ENCODE measurements at places on chromosomes 12 and 14.

DNA sequence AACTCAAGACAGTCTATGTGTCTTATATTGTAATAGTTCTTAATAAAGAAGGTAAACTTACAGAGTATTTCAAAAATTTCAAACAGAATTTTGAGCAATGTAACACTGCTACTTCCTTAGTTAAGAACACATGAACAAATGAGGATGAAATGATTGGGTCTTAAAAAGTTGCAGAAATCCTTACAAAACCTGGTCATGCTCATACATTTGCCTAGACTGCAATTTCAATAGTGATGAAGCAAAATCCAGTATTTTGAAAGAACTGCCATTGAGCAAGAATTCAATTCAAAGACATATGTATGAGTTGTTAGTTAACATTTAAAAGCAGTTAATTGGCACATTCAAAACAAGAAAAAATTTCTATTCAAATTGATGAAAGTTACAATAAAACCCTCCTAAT lies 17.8 kb upstream of the HIF1A start:
- DNase-seq: no peak

- no peak for DNase-seq
Observed at GRCh38 chr12:6960593-6961277, 9.6 kb downstream of the PTPN6 start.

GRCh38 chr14:81398196-81398891 lies 1.8 kb downstream of the STON2 start:
- DNase-seq: no peak

DNA sequence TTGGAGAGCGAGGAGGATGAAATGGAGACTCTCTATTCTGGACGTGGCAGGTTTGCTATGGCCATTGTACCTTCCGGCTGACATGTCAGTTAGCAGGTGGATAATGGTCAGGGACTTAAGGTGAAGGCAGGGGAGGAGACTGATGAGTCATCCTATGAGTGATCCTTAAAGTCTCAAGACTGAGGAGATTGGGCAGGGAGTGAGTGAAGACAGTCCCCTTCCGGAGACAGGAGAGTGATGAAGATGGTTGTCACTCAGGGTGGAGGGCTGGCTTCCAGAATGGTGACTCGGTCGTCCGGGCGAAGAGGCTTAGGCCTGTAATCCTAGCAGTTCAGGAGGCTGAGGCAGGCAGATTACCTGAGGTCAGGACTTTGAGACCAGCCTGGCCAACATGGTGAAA lies 49.8 kb upstream of the CCDC63 start:
- no peak for DNase-seq

DNA sequence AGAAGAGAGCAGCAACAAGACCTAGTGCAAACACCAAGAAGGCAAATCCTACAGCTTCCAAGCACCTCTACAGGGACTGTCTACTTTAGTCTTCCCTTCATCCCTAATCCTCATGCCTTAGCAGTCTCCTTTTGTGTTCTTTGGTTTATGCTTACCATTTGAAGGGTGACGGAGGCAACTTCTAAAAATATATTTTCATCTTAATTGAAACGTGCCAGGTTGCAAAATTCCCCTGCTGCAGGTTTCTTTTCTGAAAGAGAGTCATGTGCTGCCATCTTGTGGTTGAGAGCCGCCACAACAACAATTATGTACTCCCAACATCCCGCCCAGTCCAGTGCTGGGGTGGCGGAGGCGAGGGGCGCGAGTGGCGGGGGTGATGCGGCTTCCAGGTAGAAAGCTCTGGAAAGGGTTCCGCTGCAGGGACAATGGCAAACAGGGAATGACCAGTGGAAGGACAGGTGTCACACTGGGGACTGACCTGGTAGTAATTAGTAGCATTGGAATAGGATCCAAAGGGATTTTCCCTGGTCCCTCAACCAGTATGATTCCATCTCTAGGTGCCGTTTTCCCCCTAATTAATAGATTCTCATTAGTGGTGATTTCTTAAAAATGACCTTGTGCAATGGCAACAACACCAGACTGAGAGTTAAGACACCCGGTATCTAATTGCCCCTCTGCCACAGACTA lies 80.3 kb upstream of the GNG2 start:
- DNase-seq: no peak

- peak; percentile 65 for DNase-seq
Observed at GRCh38 chr12:39443081-39443928, at the start of gene KIF21A. Gene KIF21A (minus strand): TSS chr12:39443120. CDS start chr12:39442970, 150 bp downstream.

GRCh38 chr12:124568431-124569374 lies 1.3 kb upstream of the NCOR2 start:
- peak; percentile 51 for DNase-seq

GRCh38 chr12:131776237-131776889 lies 51.8 kb upstream of the MMP17 start:
- DNase-seq: no peak

DNA sequence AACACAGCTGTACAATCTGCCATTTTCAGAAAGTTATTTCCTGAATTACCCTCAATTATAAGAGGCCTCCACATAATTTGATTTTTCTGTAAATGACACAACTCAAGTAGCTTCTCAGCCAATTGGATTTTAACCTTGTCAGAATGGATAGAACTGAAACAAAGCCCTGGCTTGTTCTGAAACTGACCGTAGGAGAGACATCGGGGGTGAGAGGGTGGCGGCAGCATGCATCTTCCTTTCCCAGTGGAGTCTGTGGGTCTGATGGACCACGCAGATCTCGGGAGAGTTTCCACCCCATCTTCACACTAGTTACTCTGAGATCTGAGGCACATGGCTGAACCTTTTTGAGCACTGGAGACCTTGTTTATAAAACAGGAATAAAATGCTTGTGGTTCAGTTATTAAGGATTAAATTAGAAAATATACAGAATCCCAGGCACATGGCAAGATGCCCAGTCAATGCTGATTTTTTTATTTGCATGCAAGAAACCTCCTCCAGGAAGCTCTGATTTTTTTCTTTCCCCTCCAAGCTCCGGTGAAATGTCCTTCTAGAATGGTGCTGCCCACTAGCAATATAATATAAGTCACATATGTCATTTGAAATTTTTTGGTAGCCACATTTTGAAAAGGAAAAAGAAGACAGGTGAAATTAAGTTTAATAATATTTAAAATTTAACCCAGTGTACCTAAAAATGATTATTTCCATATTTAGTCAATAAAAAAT lies 153.9 kb downstream of the CHST11 start:
- DNase-seq: no peak

- DNase-seq: no peak
Observed at GRCh38 chr12:95790033-95790916, at the start of gene NTN4. Gene NTN4 (minus strand): TSS chr12:95790764. CDS start chr12:95790309, 455 bp downstream.

DNA sequence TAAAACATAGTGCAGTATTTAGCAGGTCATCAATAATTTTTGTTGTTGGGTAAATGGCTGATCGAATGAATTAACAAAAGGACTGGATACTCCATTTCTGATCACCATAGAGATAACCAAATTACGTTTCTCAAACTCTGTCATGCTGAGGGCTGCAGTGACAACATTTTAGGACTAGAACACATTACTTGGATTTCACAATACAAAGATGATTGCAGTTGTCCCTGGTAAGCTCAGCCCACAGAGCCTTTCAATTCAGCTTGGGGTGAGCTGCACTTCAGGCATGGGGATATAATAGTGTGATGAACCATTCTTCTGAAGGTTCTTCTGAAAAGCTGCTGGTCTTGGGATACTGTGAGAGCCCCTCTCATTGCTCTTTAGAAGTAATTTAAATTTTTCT lies 74.3 kb downstream of the FAR2 start:
- DNase-seq: no peak

DNA sequence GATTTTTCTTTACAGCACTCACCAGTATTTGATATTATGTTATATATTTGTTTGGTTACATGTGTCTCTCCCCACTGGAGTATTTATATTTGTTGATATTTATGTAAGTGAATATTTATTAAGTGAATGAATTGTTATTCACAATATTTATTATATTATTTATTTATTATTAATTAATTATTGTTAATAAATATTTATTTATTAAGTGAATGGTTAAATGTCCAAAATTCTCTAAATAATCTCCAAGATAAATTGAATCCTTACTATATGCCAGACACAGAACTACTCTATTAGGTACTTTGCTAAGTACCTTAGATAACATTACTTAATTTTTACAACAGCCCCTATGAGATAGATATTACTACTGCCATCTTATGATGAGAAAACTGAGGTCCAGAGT lies 10.2 kb upstream of the CRY1 start:
- DNase-seq: no peak

GRCh38 chr12:71164166-71164565 lies 6.4 kb upstream of the TSPAN8 start:
- no peak for DNase-seq

- DNase-seq: no peak
Observed at GRCh38 chr12:69331519-69331908, 16.7 kb upstream of the LYZ start.

- DNase-seq: no peak
Observed at GRCh38 chr12:74250891-74251290, 286.7 kb upstream of the ATXN7L3B start.

- DNase-seq: no peak
Observed at GRCh38 chr12:125503128-125503527, 437.9 kb downstream of the AACS start.

GRCh38 chr14:101035466-101036225 lies 132.1 kb upstream of the RTL1 start:
- DNase-seq: no peak

GRCh38 chr14:94771158-94771905 lies 1.4 kb upstream of the GSC start:
- DNase-seq: no peak

DNA sequence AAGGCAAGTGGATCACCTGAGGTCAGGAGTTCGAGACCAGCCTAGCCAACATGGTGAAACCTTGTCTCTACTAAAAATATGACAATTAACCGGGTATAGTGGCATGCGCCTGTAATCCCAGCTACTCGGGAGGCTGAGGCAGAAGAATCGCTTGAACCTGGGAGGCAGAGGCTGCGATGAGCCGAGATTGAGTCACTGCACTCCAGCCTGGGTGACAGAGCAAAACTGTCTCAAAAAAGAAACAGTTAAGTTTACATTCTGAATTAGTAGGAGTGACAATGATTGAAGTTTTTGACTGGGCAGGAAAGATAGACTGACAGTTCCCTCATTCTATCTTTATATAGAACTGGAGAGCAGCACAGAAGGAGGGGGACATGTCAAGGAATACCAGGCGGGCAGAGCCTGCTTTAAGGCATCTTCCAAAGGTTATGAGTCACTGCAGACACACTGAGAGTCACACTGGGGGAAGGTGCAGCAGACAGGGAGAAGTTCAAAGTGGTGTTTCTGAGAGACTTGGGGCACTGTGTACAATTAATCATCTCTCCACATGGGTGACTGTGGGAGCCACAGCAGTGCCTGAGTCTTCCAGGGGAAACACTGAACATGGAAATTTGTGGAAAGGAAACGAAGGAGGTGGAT lies 42.8 kb upstream of the RNASE3 start:
- DNase-seq: no peak

DNA sequence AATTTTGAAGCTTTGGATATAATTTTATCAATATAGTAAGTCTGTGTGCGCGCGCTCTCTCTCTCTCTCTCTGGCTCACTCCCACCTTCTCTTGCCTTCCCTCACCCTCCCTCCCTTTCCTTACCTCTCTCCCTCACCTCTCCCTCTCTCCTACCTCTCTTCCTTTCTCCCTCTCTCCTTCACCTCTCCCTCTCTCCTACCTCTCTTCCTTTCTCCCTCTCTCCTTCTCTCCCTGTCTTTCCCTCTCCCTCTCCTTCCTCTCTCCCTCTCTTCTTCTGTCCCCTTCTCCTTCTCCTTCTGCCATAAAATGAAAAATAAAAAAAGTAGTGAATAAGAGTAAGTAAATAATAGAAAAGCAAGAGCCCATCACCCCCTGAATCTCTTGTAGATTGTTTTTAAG lies 9.0 kb upstream of the NUDT4 start:
- DNase-seq: no peak

- peak; percentile 79 for DNase-seq
Observed at GRCh38 chr12:14714437-14714836, 18.0 kb upstream of the GUCY2C start.

GRCh38 chr12:57889500-57889989 lies 43.0 kb upstream of the CTDSP2 start:
- no peak for DNase-seq

GRCh38 chr12:127126260-127126628 lies 1140.7 kb upstream of the TMEM132C start:
- DNase-seq: no peak

- no peak for DNase-seq
Observed at GRCh38 chr12:112904571-112904970, 2.2 kb upstream of the OAS1 start.

DNA sequence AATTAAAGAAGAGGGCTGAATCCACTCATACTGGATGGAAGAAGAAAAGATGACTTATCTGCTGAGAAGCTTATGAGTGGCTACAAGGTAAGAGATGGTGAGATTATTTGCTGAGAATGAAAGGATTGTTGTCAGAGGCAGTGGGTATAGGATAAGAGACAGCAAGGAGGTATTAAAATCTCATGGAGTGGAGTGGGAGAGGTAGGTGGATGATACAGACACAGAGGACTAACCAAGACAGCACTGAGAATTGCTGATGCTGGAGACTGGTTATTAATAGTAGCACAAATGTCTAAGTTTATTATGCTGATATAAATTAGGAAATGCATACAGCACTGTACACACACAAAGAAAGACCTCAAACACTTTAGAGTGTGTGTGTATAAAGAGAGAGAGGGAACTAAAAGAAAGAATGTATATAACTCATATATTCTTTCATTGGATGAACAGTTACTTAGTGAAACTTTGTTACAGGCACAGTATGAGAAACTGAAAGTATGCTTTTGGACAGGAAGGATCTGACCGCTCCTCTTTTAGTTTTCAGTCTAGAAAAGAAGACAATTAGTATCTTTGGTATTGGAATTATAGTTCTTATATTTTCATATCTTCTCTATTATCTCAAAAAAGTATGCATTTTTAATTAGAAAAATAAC lies 543.1 kb downstream of the LRFN5 start:
- DNase-seq: no peak

- DNase-seq: peak; percentile 9
Observed at GRCh38 chr12:116236148-116236731, 41.3 kb downstream of the MED13L start.

- no peak for DNase-seq
Observed at GRCh38 chr12:133026996-133027395, 10.3 kb upstream of the ZNF84 start.

DNA sequence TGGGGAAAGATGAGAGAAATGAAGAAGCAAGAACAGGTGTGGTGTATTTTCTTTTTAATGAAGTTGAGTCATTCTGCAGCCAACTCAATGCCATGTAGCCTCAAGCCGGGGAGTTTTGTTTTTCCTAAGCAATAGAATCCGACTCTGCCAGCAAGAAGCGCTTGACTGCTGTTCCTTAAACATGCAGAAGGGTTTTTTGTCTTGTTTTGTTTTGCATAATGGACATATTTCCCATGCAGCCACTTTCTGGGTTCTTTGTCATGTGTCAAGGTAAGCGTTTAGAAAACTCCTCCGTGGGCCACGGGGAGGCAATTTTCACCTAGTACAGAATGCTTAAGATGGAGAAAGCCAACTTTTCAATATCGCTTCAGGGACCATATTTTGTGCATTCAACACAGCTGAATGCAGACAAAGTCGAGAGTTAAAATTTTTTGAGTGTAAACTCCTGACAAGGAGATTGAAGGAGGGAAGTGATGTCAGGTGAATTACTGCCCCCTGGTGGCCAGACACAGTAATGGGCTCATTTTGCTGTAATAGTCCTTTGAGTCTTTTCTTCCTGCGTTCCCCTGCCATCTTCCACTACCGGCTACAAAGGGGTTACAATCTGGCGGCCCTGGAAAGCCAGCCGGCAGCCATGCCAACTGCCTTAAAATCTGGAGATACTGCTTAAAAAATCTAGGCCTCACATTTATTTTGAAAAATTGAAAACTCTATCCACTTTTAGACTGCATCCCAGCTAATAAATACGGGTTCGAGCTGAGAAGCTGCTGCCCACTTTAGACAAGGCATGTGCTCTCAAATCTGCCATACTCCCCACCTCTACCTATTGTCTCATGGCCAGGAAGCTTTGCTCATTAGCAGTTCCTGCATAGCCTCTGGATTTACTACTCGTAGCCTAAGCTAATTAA lies 3.2 kb upstream of the FICD start:
- DNase-seq: peak; percentile 73

Measured in NCI-H187 treated with DMSO at 0.1 percent for 48 hours (cell line).